ENCODE measurements at places on chromosomes 12 and 14.

DNA sequence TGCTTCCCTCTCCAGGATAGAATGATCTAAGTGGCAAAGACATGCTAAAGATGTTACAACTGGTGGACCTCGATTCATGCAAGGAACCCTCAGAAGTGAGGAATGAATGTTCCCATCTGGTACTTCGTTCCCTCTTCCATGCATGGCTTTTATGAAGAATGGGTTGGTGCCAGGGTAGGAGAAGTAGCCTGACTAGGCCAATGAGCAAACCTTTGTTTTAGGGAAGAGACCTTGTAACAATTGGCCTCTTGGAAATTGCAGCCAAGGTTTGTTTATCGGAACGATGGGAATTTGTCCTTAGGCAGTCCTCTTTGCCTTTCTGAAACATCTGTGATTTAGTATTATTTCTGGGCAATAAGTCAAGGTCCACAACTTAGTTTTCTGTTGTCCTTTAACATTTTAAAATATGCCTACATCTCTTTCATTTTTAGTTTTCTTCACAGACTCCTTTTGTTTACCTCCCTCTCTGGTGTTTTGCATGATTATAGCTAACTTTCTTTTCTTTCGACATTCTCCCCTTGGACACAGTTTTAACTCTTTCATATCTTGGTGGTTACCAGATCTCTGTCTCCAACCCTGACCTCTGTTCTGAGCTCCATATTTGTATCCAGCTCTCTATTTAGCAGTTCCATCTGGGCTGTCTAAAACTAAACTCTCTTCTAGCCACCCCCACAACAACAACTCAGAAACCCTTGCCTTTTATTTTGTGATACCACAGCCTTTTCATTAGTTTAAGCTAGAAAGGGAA lies 70.0 kb downstream of the DIP2B start:
- no peak for DNase-seq

- DNase-seq = no peak
Observed at GRCh38 chr12:42770261-42770660, 180.7 kb upstream of the PRICKLE1 start.

GRCh38 chr12:46982629-46983392 lies 96.6 kb upstream of the PCED1B start:
- no peak for DNase-seq

GRCh38 chr12:40144023-40144422 lies 38.1 kb upstream of the SLC2A13 start:
- DNase-seq = no peak

DNA sequence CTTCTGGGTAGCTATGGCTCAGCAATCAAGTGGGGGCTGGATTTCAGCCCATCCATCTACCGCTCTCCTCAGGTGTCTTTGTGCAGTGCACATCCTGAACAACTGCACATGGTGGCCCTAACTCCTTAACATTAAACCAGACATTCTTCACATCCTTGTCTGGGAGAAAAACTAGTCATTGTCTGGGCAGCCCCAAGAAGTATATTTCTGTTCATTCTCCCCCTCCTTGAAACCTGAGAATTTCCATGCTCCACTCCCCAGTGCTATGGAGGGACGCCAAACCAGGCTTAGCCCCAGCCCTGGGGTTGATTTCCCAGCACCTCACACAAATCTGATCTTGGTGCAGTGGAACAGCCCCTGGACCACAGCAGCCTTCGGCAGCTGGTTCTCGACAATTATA lies 13.4 kb downstream of the MYL2 start:
- no peak for DNase-seq
